ENCODE measurements at places on chromosomes 4 and X. TPM values are rescaled to one million over a fixed set of nuclear protein-coding genes. Genes with fewer than 3 reads are reported as not detected.

The MAGEA8 gene
- 0.16 TPM for polyA plus RNA-seq

The GRIA3 gene
- polyA plus RNA-seq: not detected

- no peaks in the 10 kb centered on the region for H3K27me3 ChIP-seq
- H3K36me3 ChIP-seq: no peaks in the 10 kb centered on the region
- H3K4me3 ChIP-seq: no peak overlapping the region
- H3K27ac ChIP-seq: no peak overlapping the region
- no peak for DNase-seq
- H3K4me1 ChIP-seq: no peaks in the 10 kb centered on the region
Measured at GRCh38 chrX:79524642-79525041, 157.5 kb upstream of the ITM2A start.

The WAS gene
- 21.0 TPM for polyA plus RNA-seq

- H3K36me3 ChIP-seq: peaks cover 29% of the 10 kb centered on the region
- no peak overlapping the region for H3K27ac ChIP-seq
- H3K27me3 ChIP-seq: no peaks in the 10 kb centered on the region
- peaks cover 14% of the 10 kb centered on the region for H3K4me1 ChIP-seq
- no peak overlapping the region for H3K4me3 ChIP-seq
Measured at GRCh38 chr4:53174823-53175222, 191.0 kb downstream of the SCFD2 start.

GRCh38 chrX:23838953-23839352 lies 56.0 kb downstream of the SAT1 start:
- no peaks in the 10 kb centered on the region for H3K27me3 ChIP-seq
- no peak overlapping the region for H3K27ac ChIP-seq
- H3K36me3 ChIP-seq: no peaks in the 10 kb centered on the region
- DNase-seq: no peak

DNA sequence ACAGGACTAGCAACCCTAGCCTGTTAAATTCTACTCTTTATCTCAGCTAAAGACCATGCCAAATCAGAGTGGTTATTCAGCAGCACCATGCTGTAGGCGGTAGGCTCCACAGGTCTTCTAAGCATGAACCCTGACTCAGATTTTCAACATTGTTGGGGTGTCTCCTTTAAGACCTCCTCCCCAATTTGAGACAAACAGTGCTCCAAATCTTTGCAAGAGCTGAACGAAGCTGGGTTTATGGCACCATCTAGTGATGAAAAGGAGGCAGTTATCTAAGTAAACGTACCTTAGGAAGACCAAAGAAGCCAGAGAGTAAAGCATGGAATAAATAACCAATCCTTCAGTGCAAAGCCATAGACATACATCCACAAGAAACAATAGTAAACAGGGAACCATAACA lies 334.5 kb upstream of the SLC7A11 start:
- no peak overlapping the region for H3K4me3 ChIP-seq
- peaks cover 5% of the 10 kb centered on the region for H3K36me3 ChIP-seq
- H3K27me3 ChIP-seq: peaks cover 8% of the 10 kb centered on the region
- no peaks in the 10 kb centered on the region for H3K4me1 ChIP-seq

The KIT gene
- polyA plus RNA-seq: not detected

DNA sequence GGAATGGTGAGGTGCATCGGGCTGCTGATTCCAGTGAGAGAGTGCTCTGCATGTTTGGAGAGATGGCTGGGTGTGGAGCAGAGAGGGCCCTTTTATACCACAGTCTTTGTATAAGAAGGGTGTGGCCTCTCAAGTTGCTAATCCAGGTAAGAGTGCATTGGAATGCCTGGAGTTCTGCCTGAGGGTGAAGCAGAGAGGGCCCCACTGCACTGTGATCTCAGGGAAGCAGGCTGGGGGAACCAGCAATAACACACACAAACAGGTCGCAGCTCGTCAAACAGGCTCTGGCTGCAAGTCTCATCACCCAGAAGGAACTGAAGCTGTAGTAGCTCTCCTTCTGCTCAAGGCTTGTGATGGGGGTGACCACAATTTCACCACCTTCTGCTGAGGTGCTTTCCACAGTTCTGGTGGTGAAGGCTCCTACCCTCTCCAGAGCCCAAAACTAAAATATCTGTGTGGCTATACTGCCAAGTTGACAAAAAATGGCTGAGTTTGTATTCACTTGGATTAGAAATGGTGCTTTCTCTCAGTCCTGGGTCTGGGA lies 687.4 kb upstream of the HS3ST1 start:
- no peak overlapping the region for H3K4me3 ChIP-seq
- no peaks in the 10 kb centered on the region for H3K4me1 ChIP-seq
- H3K27me3 ChIP-seq: peaks cover 4% of the 10 kb centered on the region
- no peak for DNase-seq
- H3K36me3 ChIP-seq: peaks cover 7% of the 10 kb centered on the region

DNA sequence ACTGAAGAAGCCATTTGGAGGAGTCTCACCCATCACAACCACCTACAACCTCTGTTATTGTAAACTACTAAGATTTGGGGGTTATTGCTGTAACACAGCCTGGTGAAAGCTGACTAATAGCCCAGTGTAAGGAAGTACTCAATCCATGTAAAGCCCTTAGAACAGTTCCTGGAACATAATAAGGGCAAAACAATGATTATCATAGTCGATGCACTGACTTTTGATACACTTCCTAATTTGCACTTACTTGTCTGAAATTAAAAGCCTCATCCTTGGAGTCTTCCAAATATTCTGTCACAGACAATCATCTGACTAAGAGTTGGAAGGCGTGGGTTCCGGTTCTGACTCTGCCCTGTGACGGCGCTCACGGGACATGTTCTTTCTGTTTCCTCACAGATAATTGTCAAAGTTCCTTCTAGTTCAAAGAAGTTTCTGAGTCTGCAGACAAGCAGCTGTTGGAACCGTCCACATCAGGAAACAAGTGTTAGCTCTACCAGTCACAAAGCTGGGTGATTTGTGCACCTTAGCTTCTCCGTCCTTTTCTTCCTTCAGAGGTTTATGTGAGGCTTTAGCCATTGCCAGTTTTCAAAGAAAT lies 33.4 kb upstream of the RASGEF1B start:
- H3K4me1 ChIP-seq: peaks cover 77% of the 10 kb centered on the region
- peak; percentile 81 for DNase-seq
- peak overlapping the region; percentile 66 for H3K4me3 ChIP-seq
- H3K36me3 ChIP-seq: no peaks in the 10 kb centered on the region
- peak overlapping the region; percentile 96 for H3K27ac ChIP-seq

DNA sequence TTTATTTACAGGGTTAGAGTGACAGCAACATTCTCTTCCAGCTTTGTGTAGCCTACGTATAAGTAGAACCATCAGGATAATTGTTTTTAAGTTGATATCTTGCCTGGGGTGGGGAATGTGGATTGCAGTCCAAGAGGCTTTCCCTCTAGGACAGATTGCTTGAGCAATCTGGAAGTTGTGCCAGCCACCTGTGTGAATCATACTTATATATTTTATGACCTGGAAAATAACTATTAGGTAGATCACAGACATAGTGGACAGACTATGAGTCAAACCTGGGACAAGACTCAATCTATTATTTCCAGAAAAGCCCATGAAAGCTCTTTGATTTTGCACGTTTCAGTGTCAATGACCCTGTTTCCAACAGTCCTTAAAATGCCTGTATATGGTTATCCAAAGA lies 98.9 kb downstream of the TLL1 start:
- no peak for DNase-seq
- H3K27me3 ChIP-seq: no peaks in the 10 kb centered on the region
- no peak overlapping the region for H3K27ac ChIP-seq
- no peaks in the 10 kb centered on the region for H3K4me1 ChIP-seq
- no peaks in the 10 kb centered on the region for H3K36me3 ChIP-seq
- H3K4me3 ChIP-seq: no peak overlapping the region

The CENPE gene
- 1.2 TPM for polyA plus RNA-seq

DNA sequence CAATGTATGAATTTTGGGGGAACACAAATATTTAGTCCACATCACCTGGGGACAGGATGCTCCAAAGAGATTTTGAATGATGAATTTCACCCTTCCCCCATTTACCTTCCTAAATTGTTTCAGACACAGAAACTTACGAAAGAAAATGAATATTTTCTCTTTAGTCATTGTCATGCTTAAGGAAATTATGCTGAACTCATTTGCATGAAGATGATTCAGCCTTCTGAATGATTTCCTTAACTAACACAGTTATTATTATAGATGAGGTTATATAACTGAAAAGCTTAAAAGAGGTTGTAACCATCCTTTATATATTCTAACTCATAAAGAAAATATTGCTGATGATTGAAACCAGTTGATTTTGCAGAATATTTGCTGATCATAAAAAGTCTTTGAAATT lies 61.1 kb downstream of the KCNIP4 start:
- no peak for DNase-seq
- no peaks in the 10 kb centered on the region for H3K4me1 ChIP-seq
- no peaks in the 10 kb centered on the region for H3K36me3 ChIP-seq
- H3K27ac ChIP-seq: no peak overlapping the region
- no peaks in the 10 kb centered on the region for H3K27me3 ChIP-seq
- no peak overlapping the region for H3K4me3 ChIP-seq

DNA sequence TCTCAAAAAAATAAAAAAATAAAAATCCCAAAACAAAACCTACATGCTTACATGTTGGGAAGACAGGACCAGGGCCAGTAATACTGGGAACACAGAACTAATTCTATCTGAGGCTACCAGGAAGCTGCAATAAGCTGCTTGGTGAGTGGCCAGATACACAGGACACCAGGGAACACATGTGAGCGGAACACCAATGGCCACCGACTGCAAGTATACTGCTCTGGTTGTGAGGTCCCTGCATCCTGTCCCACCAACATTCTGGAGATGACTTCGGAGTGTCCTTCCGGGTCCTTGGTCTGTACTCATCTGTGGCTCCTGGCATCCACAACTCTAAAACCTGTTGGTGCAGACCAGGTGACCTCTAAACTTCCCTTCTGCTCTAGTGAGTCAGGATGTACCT lies 2.7 kb downstream of the TNIP2 start:
- H3K4me3 ChIP-seq: peak overlapping the region; percentile 32
- H3K27ac ChIP-seq: no peak overlapping the region
- H3K4me1 ChIP-seq: peaks cover 27% of the 10 kb centered on the region
- H3K36me3 ChIP-seq: no peaks in the 10 kb centered on the region
- no peak for DNase-seq

The VSIG4 gene
- polyA plus RNA-seq: 0.40 TPM

DNA sequence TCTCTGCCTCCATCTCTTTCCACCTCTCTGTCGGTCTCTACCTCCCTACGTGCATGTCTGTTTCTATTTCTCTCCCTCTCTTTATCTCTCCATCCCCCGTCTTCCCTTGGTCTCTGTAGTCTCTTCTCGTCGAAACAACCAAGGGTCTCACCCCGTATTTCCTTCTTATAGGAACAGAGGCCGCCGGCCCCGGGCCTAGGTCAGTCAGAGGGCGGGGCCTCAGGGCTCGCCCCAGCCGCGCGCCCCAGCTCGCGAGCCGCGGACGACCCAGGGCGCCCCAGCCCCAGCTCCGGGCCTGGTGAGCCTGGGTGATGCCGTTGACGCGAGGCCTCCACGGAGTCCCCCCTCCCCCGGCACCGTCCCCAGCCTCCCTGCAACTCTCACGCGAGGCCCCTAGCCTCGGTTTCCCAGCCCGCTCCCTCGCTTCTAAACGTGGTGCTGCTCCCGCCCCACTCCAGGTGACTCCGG lies 6.6 kb downstream of the TIMM17B start:
- DNase-seq: no peak
- peaks cover 12% of the 10 kb centered on the region for H3K4me1 ChIP-seq
- H3K27me3 ChIP-seq: no peaks in the 10 kb centered on the region
- peak overlapping the region; percentile 90 for H3K27ac ChIP-seq

The VCX3B gene
- polyA plus RNA-seq: not detected

- H3K4me1 ChIP-seq: no peaks in the 10 kb centered on the region
- H3K27ac ChIP-seq: no peak overlapping the region
- H3K27me3 ChIP-seq: no peaks in the 10 kb centered on the region
Measured at GRCh38 chr4:168955674-168956073, 54.4 kb downstream of the CBR4 start.
